ENCODE measurements at places on chromosomes 16 and 17.

- DNase-seq, result no peak
Measured at GRCh38 chr17:19403021-19403420, 8.0 kb upstream of the RNF112 start.

GRCh38 chr17:80783486-80783885 is 208.2 kb upstream of the CHMP6 start:
- no peak for DNase-seq

- DNase-seq, result no peak
Measured at GRCh38 chr16:11308493-11309283, 27.6 kb upstream of the PRM1 start.

DNA sequence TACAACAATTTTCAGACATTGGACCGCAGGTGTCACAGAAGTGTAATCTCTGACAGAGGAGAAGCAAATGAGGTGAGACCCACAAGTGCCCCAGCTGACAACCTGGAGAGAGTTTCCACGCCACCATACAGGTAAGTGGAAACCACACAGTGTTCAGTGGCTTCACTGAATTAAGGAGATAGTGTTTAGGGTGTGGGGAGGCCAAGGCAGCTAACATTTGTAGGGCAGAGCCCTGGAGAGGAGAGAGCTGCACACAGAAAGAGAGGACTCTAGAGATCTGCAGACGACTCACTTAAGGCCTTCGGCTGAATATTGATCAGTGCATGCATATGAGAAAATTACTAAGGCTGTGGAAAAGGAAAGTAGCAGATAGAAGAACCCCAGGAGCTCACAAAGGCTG is 228.9 kb upstream of the TNRC6C start:
- no peak for DNase-seq

DNA sequence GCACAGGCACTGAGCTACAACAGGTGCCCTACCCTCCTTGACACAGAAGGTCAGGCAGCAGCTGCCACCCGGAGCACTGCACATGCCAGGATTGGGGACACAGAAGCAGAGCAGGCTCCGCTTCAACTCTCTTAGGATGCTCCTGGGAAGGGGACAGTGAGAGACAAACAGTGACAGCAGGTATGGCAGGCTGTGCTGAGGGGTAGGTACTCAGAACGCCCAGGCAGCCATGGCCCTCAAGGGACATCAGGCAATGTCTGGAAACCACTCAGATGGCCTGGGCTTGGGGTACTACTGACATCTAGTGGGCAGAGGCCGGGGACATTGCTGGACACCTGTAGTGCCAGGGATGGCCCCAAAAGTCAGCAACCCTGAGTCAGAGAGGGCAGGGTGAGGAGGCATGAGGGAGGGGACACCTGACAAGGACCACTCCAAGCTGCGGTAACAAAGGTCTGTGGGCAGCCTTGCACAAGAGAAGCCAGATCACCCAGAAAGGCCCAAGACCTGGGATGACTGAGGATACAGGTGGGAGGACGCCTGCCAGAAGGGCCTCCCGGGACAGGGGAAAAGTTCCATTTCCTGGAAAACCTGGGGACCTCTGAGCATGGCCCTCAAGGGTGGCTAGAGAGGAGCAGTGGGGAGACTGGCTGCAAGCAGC is 21.2 kb downstream of the PEMT start:
- peak; percentile 36 for DNase-seq

GRCh38 chr17:63699638-63700527 is at the start of gene LIMD2:
LIMD2 (minus strand) TSS chr17:63700125; CDS start chr17:63699298, 827 bp downstream.
- DNase-seq, result peak; percentile 66

DNA sequence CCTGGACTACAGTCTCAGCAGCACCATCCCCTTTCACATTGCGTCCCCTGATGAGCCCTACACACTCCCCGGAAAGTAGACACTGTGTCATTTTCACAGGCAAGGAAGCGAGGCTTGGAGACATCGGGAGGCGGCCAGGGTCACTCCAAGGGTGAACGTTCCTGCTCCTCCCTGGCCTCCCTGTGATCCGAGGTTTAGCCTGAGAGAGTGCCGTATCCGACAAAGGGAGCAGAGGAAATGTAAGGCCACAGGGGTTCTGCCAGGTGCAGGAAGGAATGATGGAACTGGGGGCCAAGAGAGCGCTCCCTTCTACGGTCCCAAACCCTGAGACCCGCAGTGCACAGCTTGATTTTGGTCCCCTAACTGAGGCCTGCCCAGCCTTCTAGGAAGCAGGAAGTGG is 8.0 kb upstream of the PIK3R6 start:
- no peak for DNase-seq

DNA sequence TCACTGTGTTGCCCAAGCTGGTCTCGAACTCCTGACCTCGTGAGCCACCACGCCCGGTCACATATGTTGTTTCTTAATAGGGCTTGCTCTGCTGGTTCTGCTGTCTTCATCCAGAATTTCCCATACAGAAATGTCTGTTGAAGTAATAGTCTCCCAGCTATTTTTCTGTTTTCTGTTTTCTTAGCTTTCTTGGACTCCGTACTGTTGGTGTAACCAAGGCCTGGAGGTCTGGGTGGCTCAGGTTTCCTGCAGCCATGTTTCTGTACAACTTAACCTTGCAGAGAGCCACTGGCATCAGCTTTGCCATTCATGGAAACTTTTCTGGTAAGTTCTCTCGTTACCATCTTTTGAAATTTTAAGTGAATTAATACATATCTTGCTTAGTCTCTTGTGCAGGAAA is 2.8 kb downstream of the SF3B3 start:
- DNase-seq, result no peak

DNA sequence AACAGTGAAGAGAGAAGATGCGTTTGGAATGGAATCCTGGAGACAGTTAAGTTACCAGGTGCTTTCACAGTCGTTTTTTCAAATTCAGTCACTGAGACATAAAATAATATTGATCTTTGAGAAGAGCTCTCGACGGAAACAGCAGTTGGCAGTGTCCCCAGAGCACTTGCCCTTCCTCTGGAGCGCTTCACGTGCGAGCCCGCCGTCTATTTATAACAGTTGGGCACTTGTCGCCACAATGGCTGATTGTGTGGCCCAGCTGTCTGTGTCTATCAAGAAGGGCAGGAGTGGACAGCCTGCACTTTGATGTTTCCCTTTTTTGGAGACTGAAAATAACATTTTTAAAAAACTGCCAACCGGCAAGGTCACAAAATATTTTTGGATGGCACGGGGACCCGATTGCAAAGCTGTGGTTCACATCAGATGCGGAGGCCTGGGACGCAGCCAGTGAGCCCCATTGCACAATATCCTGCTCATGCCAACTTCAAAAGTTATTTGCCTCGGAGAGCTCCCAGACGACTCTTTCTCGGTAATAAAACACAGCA is 62.9 kb downstream of the ADCY9 start:
- peak; percentile 63 for DNase-seq

- DNase-seq, result no peak
Measured at GRCh38 chr17:32689348-32689747, 187.6 kb downstream of the MYO1D start.

GRCh38 chr17:35154196-35155165 is 6.9 kb downstream of the UNC45B start:
- no peak for DNase-seq

GRCh38 chr16:86403541-86404163 is 106.7 kb upstream of the FOXF1 start:
- DNase-seq, result no peak

DNA sequence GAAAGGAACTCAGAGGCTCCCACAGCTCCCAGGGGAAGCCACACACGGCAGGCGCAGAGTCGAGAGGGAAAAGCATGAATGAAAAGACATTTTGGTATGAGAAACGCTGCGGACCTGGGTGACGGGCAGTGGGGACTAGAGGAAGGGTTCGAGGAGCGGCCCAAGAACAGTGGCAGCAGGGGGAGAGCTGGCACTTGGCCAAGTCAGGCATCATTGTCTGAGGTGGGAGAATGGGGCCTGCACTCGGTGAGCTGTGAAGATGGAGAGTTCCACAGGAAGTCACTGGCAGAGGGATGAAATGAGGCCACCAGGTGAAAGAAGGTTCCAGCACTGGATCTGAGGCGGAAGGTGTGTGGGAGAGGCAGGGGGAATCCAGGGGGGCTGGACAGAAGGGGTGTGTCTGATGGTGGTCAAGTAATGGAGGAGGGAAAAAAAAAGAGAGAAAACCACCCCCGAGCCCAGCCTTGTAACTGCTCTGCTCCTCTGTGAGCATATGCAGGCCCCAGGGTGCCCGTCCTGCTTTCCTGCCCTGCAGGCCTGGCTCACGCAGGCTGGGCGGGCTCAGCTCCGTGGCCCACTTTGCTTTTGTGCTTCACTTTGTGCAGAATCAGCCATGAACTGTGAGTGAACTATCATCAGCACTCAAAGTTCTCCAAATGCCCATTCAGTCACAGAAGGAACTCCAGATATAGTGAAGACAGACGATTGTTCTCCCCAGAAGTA is 31.8 kb downstream of the TMEM204 start:
- DNase-seq, result no peak

GRCh38 chr17:72122010-72122764 is 1.4 kb downstream of the SOX9 start:
- no peak for DNase-seq

- peak; percentile 86 for DNase-seq
Measured at GRCh38 chr17:60141111-60142018, 8.4 kb upstream of the CA4 start.

DNA sequence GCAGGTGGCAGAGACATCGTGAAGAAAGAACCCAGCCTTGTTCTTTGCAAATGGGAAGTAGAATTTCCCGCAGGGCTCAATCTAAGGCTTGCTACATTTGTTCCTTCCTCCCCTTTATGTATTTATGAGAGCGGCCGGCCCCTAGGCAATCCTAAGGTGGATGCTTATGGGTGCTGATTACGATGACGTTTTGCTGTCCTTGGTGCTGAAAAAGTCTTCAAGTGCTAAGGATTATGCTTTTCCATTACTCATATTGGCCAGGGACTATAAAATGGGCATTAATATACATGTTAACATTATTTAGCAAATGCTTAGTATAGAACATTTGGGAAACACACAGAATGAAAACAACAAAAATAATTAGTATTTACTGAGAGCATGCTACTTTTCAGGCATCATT is 313.3 kb upstream of the XYLT1 start:
- peak; percentile 78 for DNase-seq

GRCh38 chr17:50198026-50198669 is 3.3 kb downstream of the COL1A1 start:
- peak; percentile 71 for DNase-seq

DNA sequence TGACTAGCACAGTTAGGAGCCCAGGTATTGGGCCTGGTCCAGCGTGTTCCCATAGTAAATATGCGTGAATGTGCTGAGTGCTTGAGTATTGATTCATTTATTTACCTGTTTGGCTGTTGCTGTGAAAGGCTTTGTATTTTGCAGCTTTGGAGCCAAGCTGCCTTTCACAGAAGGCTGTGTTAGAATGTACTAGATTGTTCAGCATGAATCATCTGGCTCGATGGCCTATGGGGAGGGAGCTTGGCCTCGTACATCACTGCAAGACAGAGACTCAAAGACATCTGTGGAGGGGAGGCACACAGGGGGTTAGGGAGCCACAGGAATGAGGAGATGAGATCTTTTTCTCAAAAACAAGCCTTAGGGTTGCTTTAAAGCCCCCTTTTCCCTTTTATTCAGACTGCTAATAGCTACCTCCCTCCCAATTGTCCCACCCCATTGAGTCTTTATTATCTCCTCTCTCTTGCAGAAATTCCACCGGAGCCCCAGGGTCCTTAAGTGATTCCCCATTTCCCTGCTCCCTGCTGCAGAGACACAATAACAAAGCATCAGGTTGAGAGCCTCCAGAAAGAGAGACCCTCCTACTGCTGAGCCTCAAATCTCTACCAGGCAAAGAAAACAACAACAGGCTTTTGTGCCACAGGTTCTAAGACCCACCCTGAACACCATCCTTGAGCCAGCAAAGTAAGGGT is 307.2 kb downstream of the ABCC12 start:
- peak; percentile 15 for DNase-seq

GRCh38 chr16:61042737-61043136 is 993.5 kb downstream of the CDH8 start:
- DNase-seq, result peak; percentile 9

DNA sequence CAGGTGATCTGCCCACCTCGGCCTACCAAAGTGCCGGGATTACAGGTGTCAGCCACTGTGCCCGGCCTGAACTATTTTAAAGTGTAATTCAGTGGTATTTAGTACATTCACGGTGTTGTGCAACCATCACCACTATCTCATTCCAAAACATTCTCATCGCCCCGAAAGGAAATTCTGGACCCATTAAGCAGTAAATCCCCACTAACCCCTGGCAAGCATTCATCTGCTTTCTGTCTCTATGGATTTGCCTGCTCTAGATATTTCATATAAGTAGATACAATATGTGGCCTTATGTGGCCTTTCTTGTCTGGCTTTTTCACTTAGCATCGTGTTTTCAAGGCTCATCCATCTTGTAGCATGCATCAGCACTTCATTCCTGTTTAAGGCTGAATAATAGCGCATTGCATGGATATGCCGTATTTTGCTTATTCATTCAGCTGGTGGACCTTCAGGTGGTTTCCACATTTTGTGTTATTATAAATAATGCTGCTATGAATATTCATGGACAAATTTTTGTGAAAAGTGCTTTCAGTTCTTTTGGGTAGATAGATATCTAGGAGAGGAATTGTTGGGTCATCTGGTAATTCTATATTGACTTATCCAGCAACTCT is 8.4 kb upstream of the HERPUD1 start:
- no peak for DNase-seq

DNA sequence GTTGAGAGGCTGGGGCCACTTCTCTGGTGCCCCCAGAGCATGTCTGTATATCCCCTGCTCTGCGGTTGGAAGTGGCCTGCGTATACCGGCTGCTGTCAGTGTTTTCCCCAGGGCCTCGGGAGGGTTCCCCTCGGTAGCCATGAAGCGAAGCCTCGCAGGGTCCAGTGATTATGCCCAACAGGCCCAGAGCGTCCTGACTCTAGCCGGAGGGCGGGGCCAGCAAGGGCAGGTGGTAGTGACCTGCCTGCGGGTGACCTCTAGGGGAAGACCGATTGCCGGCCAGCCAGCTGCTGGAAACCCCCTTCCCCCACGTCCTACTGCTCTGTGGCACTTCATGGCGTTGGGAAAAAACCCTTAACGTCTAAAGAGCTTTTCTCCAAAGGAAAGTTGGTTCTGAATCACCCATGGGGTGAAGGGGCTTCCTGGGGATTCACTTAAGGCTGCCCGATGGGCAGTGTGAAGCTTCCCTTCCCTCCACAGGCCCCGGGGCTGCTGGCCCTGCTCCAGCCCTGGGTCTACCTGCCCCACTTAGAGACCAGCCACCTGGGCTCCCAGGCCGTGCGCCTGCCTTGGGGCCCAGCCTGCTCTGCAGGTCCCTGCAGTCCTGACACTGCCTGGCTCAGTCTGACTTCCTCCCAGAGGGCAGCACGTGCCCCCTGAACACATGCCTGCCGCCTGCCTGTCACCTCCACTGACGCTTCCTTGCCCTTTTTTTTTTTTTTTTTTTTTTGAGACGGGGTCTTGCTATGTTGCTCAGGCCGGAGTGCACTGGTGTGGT is 72.8 kb downstream of the SOCS1 start:
- no peak for DNase-seq

GRCh38 chr17:43818966-43819365 is 14.0 kb downstream of the MPP3 start:
- no peak for DNase-seq

- DNase-seq, result no peak
Measured at GRCh38 chr16:52456368-52456767, 90.6 kb downstream of the TOX3 start.

DNA sequence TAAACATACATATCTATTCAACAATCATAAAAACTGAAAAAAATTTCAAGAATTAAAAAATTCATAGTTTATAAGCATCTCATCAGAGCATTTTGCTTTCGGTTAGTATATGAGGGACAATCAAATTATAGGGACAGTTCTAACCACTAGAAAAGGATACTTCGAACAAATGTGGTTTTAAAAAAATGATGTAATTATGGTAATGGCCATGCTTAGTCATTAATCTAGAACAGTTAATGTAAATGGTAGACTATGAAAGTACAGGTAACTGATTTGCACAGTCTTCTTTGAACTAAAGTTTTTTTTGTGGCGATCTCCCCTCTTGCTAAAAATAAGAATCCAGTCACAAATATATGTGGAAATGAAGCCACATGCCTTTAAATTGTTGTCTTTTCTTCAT is 63.5 kb upstream of the PHOSPHO1 start:
- DNase-seq, result no peak

Measured in fibroblast of skin of scalp (primary cell).